ENCODE measurements at places on chromosomes 1 and 21. TPM values are rescaled to one million over a fixed set of nuclear protein-coding genes. Genes with fewer than 3 reads are reported as not detected.
A peak's percentile ranks its signal among the peaks of the same experiment; 100 is the strongest.

- DNase-seq, result no peak
Measured at GRCh38 chr1:176567190-176567794, 104.3 kb downstream of the PAPPA2 start.

DNA sequence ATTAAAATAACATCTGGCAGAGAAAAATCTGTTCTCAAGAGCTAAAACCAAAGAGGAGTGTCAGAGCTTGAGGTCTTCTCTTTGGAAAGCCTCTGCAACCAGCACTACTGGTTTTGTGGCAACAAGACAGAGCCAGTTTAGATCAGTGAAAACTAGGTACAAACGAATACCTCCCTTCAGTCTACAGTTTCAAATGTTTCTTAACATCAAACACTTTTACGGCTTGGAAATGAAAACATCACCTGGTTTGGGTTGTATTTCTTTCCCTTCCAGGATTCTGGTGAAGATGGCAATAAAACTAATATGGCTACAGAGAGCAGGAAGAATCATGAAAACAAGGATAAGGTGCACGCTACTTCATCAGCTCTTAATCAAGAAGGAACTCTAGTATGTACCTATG, 339.4 kb upstream of the ESRRG start:
- no peak for DNase-seq

DNA sequence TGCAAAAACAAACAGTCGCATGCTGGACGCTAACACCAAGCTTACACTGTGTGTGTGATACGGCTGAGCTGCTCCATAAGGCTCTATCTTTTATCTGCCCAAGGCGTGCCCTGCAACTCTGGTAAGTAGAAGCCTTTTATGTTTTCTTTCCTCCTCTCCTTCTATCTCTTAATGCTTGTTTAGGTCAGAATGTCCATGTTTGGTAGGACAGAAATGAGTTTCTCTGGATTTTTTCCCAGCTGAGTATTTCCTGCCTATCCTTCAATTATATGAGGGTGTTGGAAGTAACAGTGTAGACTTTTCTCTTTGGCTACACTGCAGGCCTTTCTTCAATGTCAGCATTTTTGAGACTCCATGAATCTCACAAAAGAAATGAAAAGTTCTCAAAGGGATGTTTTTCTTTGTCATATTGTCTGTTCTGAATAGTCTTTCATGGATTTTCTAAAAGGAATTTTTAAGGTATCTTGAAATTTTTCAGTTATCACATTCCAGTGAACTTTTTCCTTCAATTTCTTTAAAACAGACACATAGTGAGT, 124.2 kb downstream of the MACF1 start:
- DNase-seq, result no peak

DNA sequence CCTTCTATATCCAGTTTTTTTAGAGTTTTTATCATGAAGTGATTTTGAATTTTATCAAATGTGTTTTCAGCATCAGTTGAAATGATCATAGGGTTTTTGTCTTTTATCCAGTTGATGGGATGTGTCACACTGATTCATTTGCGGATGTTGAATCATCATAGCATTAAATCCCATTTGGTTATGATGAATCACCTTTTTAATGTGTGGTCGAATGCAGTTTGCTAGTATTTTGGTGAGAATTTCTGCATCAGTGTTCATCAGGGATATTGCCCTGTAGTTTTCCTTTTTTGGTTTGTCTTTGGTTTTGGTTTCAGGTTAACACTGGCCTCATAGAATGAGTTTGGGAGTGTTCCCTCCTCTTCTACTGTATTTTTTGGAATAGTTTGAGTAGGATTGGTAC, 80.3 kb downstream of the DIRAS3 start:
- peak; percentile 15 for DNase-seq

DNA sequence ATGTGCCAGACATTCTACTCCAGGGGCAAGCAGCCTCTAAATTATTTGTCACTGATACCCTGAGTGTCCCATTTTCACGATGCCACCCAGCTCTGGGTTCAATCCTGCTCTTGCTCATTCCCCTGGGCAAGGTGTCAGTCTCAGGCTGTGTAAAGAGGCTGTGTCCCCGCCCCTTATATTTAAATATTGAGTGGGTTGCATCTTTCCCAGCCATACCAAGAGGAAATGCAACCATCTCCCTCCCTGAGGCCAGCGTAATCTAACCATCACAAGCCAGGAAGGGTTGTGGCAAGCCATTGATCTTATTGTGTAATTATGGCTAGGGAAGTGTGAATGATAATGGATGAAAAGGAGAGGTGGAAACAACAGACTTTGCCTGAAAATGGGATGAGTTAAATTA, 54.7 kb upstream of the CLDN14 start:
- no peak for DNase-seq

DNA sequence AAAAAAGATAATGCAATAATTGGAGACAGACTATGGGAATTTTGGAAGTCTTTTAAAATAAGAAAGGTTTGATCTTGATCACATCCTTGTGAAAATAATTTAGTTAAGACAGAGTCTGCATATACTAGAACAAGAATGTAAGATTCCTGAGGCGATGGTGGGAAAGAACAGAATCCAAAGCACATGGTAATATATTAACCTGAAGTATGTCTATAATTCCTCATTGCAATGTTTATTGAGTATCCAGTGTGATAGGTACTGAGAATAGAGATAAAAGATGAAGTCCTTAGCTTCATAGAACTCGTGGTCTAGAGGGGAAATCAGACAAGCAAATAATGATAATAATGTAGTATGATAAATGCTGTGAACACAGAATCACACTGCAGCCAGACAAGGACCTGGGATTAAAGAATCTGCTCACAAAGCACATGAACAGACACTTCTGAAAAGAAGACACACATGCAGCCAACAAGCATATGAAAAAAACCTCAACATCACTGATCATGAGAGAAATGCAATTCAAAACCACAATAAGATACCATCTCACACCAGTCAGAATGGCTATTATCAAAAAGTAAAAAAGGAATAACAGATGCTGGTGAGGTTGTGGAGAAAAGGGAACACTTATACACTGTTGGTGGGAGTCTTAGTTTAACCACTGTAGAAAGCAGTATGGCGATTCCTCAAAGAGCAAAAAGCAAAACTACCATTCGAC, 6.9 kb upstream of the ANGPTL3 start:
- no peak for DNase-seq

DNA sequence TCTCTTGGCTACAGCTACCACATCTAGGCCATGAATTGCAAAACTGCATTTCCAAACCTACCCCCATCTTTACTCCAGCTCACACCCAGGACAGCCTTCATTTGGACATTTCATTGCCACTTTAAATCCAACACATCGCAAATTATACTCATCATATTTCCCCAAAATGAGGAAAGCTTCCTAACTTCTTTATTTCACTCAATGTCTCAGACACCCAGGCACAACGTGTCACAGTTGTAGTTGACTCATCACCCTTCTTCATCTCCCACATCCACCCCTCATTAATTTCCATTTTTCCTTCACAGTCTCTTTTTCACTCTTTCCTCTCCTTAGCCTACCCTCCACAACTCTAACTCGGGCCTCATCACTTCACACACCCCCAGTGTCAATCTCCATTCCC, 6.7 kb downstream of the OTUD7B start:
- no peak for DNase-seq

DNA sequence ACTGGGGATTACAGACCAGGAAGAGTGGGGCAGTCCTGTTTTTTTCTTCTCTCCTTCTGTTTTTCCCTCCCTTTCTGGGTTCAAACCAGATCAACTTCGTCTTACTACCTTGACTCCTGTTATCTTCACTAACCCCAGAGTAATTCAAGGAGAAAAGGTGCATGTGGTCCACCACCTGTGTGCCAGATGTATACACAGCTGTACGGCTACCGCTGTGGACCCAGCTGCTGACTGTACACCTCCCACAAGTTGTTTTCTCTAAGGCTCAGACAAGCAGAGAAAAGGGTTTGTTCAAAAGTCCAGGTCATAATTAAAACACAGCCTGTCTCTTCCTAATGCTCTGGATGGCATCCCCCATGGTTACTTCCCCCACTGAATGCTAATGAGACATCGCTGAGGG, 102.1 kb downstream of the LMX1A start:
- DNase-seq, result no peak

- no peak for DNase-seq
Measured at GRCh38 chr1:162217706-162218105, 148.2 kb downstream of the NOS1AP start.

GRCh38 chr1:226601456-226601855, 52.9 kb downstream of the STUM start:
- DNase-seq, result no peak

DNA sequence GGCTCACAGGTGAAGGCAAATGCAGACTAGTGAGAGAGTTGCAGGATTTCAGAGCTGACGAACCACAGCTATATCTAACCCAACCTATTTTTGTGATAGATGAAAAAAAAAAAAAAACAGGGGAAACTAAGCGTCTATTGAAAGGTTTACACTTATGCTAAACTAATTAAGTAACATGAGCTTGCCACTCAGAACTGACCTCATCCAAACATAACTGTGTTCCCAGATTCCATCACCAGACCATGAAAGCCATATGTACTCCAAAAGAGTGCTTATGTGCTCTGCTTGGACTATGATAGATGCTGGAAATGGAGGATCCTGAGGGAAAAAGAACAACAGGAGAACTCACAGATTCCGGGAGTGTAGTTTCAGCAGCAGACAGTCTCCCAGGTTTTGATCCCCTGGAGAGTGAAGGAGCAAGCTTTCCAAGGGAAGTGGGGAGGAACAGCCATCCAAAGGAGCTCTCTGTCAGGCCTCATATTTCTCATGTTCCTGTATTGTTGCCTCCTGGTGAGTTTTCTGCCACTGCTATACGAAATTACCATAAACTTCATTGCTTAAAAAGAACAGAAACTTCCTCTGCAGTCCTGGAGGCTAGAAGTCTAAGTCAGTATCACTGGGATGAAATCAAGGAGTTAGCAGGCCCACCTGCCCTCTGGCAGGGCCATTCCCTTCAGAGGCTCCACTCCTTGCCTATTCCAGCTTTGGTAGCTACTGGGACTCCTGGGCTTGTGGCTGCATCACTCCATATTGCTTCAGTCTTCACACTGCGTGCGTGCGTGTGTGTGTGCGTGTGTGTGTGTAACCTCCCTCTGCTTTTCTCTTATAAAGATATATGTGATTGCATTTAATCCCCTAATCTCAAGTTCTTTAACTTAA, 38.1 kb downstream of the NIBAN1 start:
- DNase-seq, result no peak

- no peak for DNase-seq
Measured at GRCh38 chr21:42083361-42083690, 12.2 kb downstream of the UMODL1 start.

GRCh38 chr1:197806718-197807117, 31.4 kb upstream of the DENND1B start:
- no peak for DNase-seq

DNA sequence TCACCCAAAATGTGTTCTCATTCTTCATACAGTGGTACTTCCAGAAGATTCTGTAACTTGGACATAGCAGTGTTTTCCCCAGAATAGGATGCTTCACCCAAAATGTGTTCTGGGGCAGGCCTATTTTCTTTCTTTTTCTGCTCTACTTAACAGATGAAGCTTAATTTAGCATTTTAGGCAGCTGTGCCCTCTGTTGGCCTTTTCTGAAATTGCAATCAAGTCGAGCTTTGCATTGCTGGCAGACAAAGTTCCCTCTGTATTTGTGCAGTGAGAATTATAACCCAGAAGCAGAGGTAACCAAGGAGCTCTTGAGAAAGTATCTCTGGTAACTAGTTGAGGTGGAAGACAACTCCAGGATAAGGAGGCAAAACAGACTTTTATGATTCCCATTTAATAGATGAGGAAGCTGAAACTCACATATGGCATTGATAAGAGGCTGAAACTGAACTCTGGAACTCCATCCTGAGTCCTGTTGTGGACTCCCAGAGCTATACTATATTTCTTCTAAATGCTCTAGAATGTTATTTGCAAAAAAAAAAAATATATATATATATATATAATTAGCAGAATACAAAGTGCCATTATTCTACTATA, 50.3 kb upstream of the L1TD1 start:
- DNase-seq, result no peak

- no peak for DNase-seq
Measured at GRCh38 chr1:32470431-32470830, 5.6 kb downstream of the ZBTB8B start.

DNA sequence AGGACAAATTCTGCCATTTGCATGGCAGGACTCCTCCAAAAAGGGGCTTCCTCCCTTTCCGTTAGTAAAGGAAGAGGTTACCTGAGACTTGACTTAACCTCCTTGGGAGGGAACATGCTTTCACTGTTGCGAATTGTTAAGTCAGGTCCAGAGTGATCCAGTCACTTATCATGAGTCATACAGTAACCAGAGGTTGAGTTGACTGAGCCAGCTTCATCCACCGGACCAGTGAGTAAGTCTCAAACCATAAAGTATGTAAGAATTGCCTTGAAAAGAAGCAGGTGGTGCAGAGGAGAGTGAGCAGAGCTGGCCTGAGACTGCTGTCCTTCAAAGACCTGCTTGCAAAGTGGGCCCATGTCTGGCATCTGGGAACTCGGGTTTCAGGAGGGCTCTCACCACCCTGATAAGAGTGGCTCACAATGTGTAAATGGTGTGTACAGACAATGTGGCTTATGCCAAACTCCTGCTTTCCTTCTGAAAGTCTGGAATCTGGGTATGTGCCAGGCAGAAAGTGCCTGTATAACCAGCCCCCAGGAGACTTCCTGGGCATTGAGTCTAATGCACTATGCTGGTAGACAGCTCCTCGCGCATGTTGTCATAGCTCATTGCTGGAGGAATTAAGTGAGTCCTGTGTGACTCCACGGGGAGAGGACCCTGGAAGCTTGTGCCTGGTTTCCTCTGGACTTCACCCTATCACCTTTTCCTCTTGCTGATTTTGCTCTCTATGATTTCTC, 84.3 kb upstream of the KLHDC7A start:
- DNase-seq, result no peak

DNA sequence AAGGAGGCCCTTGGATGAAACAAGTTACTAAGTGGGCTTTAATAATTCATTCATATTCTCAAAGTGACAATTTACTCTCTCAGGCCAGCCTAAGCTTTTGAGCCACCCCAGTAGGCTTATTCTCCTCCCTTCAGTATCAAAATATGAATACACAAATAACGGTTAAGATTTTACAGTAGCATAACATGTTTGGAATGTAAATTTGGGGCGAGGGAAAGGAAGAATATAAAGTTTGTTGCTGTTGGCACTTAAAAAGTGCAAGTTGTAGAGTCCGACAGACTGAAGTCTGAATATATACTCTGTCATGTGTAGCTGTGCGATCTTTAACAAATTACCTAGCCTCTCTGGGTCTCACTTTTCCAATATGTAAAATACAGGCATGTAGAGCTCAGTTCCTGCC, 22.6 kb upstream of the MYSM1 start:
- no peak for DNase-seq

NTMT2 gene
- not detected for total RNA-seq

ZNF683 gene
- total RNA-seq, result not detected

ATP1A4 gene
- not detected for total RNA-seq

FCRL4 gene
- total RNA-seq, result not detected

CDA gene
- 0.67 TPM for total RNA-seq

All from pulmonary artery endothelial cell (primary cell).